ENCODE measurements at places on chromosomes 3 and 15.
A peak's percentile ranks its signal among the peaks of the same experiment; 100 is the strongest.

DNA sequence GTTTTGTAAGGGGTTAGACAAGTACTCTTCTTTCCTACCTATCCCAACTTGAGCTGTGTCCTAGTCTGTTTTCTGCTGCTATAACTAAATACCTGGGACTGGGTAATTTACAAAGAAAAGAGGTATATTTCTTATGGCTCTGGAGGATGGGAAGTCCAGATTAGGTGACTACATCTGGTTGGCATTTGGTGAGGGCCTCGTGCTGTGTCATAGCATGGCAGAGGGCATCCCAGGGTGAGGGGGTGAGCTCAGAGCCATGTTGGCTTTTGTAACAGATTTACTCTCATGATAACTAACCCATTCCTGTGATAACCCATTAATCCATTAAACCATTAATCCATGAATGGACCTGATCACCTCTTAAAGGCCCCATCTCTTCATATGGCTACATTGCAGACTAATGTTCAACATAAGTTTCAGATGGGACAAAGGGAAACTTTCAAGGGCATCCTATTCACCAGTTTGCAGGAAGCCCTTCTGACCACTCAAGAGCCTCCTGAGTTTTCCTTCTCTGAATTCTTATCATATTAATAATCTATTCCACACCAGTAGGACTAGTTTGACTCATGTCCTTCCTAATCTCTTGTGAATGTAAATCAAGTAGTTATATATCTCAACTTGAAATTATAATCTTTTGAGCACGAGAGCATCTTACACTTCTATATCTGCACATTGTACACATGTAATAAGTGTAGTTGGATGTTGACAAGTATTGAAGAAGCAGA lies 185.7 kb upstream of the ZPLD1 start:
- no peak for DNase-seq

- DNase-seq: no peak
Measured at GRCh38 chr3:20028905-20029331, 11.3 kb upstream of the KAT2B start.

- DNase-seq: peak; percentile 43
Measured at GRCh38 chr3:156787926-156788663, 38.1 kb upstream of the LEKR1 start.

- no peak for DNase-seq
Measured at GRCh38 chr3:66021731-66022131, 17.0 kb downstream of the MAGI1 start.

- no peak for DNase-seq
Measured at GRCh38 chr3:12812812-12813211, 16.3 kb downstream of the CAND2 start.

DNA sequence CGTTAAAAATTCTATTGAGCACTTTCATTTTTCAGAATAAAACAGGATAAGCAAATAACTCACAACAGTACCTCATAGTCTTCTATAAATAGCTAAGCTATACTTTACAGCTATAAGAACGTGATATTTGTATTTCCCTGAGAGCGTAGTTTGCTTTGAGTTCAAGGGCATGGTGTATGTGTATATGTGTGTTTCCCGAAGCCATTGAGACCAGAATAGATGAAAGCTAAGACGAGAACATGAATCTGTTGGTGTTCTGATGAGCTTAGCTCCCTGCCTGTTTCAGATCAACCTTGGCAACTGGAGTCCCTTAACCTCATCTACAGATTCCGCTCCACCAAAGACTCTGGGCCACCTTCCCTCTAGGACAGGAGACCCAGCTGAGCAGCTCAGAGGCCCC lies 59.5 kb upstream of the MCF2L2 start:
- DNase-seq: no peak

- no peak for DNase-seq
Measured at GRCh38 chr3:195451373-195452015, 8.7 kb upstream of the ACAP2 start.

DNA sequence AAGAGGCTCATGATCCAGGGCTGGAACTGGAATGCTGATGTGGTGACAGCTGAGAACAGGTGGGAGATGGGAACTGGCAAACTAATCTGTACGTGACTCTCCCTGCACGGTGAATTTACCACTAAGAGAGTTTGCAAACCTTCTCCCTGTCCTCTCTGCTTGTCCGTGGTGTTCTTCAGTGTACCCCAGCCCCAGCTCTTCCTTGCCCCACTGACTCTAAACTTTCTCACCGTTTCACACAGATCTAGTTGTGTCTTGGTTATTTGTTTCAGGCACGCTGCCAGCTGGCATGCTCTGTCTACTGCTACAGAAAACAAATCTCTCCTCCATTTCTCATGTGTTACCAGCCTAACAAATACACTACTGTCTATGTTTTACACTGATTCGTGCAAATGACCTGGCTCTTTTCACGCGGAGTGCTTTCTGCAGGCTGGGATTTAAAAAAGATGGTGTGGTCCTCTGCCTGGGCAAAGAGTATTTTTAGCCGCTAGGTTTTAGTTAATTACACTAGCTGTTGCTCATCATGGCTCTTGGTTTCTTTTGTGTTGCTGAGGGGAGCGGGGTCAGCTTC lies 192.7 kb upstream of the LRIG1 start:
- DNase-seq: no peak

- DNase-seq: no peak
Measured at GRCh38 chr15:31477301-31477700, 150.7 kb downstream of the KLF13 start.

DNA sequence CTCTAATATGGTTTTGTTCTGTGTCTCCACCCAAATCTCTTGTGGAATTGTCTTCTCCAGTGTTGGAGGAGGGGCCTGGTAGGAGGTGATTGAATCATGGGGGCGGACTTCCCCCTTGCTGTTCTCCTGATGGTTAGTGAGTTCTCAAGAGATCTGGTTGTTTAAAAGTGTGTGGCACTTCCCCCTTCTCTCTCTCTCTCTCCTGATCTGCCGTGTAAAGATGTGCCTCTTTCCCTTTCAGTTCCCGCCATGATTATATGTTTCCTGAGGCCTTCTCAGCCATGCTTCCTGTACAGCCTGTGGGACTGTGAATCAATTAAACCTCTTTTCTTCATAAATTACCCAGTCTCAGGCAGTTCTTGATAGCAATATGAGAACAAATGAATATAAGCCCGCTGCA lies 33.1 kb downstream of the RETNLB start:
- no peak for DNase-seq

- DNase-seq: peak; percentile 1
Measured at GRCh38 chr3:35296533-35296932, 342.8 kb upstream of the ARPP21 start.

DNA sequence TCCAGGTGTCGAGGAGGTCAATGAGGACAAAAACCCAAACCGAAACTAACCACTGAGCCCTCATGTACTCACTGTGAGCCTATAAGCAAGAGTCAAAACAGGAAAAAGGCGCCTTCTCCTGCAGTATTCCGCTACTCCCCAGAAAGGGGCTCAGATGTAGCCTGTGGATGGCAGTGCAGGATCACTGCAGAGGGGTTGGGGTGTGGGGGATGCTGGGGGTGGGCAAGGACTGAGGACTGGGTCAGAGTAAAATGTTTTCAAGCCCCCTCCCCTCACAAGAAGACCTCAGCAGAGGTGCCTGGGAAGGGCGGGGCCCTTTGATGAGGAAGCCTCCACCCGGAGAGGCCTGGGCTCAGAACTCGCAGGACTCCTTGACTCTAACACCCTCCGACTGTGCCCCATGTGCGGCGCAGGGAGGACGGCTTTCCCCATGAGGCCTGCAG lies 170.1 kb downstream of the OSBPL10 start:
- DNase-seq: no peak

DNA sequence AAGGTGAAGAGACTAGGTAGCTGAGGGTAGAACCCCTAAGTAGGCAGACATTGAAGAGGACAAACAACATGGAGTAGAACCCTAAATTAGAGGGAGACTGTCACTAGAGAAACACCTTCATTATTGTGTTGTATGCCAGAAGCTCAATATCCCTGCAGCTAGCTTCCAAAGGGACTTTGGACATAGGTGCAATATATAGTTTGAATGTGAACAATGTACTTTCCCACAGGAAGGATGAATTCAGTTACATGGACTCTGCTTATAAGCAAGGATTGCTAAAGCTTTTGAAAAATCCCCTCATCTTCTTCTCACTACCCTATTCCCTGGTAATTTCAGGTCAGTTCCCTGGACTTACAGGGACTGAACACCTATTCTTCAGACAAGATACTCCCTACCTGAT lies 288.9 kb downstream of the UBE2E2 start:
- no peak for DNase-seq
